ENCODE measurements at places on chromosomes 12 and 14.
A peak's percentile ranks its signal among the peaks of the same experiment; 100 is the strongest.

DNA sequence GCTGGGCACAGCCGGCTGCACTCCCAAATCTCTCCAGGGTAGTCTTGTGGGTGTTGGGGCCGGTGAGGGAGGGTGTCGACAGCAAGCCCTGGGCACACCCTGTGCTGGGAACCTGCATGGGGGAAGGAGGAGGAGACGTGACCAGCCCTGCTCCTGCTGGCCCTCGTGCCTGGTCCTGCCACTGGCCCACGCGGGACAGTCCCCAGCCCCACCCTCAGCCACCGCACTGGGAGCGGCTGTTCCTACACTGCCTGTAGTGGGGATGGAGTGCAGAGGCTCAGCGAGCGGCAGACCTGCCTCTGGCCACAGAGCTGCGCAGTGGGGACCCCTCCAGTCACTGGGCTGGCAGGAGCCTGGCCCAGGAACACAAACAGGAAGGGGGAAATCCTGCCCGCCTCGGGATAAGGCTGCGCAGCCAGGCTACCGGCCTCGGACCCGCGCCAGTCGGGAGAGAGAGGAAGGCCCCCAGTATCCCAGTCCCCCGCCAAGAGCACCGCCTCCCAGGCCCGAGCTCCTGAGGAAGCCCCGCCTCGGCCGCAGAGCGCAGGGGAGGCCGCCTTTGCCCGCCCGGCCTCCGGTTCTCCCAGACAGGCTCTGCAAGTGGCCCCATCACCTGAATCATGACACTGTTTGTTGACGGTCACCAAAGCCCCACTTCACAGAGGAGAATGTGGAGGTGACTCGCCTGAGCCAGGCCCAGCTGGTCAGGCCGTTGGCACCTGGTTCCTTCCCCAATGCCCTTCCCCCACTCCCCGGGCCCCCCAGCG is 10.6 kb downstream of the AHNAK2 start:
- peak; percentile 24 for DNase-seq

- no peak for DNase-seq
Measured at GRCh38 chr14:78405079-78405856, 235.1 kb downstream of the NRXN3 start.

DNA sequence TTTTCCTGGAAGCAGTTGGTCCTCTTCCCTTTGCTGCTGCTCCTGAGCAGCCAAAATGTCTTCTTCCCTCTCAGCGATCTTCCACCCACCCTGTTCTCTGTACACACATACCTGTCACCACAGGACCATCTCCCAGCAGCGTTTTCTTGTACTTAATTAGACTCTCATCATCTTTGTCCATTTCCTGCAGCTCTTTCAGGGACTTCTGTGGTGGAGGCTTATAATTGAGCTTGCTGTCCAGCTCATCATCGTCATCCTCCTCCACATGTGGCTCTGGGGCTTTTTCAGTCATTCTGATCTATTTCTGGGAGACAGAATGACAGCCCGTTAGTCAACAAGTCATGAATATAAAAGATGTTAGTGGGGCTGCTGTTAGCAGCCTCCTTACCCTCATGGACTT is 11.0 kb downstream of the ARHGDIB start:
- DNase-seq, result no peak

GRCh38 chr14:21109377-21110138 is 8.7 kb downstream of the TMEM253 start:
- DNase-seq, result no peak

GRCh38 chr14:99564256-99564925 is 39.6 kb downstream of the CCDC85C start:
- DNase-seq, result peak; percentile 72

- no peak for DNase-seq
Measured at GRCh38 chr12:56040963-56041551, 661 bp upstream of the RPS26 start.

Measured in AG10803 (cell line).